A549 treated with ZK216348 at 1 μM for 4 hours (cell line): ENCODE measurements at places on chromosomes 7 and 10. TPM values are rescaled to one million over a fixed set of nuclear protein-coding genes. Genes with fewer than 3 reads are reported as not detected.

The PTPRE gene
- 2.5 to 5.5 TPM (median 4.0 TPM) in 5 replicates for total RNA-seq

The LOXL4 gene
- total RNA-seq: 1.0 to 1.5 TPM (median 1.4 TPM) in 5 replicates

The TMEM60 gene
- 20.0 to 27.4 TPM (median 25.5 TPM) in 5 replicates for total RNA-seq

The TRDMT1 gene
- total RNA-seq: 2.0 to 4.4 TPM (median 3.7 TPM) in 5 replicates

The EN2 gene
- 0.62 to 1.0 TPM (median 0.96 TPM) in 5 replicates for total RNA-seq

The PLOD3 gene
- 66.1 to 89.3 TPM (median 85.4 TPM) in 5 replicates for total RNA-seq

The CPXM2 gene
- total RNA-seq: not detected in 5 replicates

The SVIL gene
- total RNA-seq: 17.7 to 22.7 TPM (median 18.1 TPM) in 5 replicates

The SLC39A12 gene
- total RNA-seq: not detected in 5 replicates

The ANKRD30A gene
- total RNA-seq: 0.33 to 1.0 TPM (median 0.80 TPM) in 5 replicates

The NRCAM gene
- total RNA-seq: 51.1 to 138 TPM (median 95.4 TPM) in 5 replicates

The MKX gene
- not detected in 5 replicates for total RNA-seq

The OPN1SW gene
- not detected in 5 replicates for total RNA-seq

The SPDYE9 gene
- not detected in 5 replicates for total RNA-seq

The ASZ1 gene
- total RNA-seq: not detected in 5 replicates

The CALHM3 gene
- 0.27 to 0.55 TPM (median 0.32 TPM) in 5 replicates for total RNA-seq

The AQP1 gene
- total RNA-seq: 0.35 to 0.87 TPM (median 0.46 TPM) in 5 replicates

The SUGCT gene
- total RNA-seq: 0.64 to 1.7 TPM (median 1.0 TPM) in 5 replicates

The FGF8 gene
- not detected in 5 replicates for total RNA-seq

The PRPS1L1 gene
- total RNA-seq: not detected in 5 replicates

The CALML3 gene
- total RNA-seq: not detected in 5 replicates

The CLIP2 gene
- 12.7 to 21.5 TPM (median 17.1 TPM) in 5 replicates for total RNA-seq

The TMEM26 gene
- 0.05 to 0.82 TPM (median 0.22 TPM) in 4 of 5 replicates, not detected in the other for total RNA-seq

The CPED1 gene
- total RNA-seq: not detected in 5 replicates

The STYXL1 gene
- total RNA-seq: 37.3 to 50.3 TPM (median 44.8 TPM) in 5 replicates

The NKX2-3 gene
- total RNA-seq: not detected in 5 replicates

The BRAT1 gene
- 14.2 to 41.5 TPM (median 36.1 TPM) in 5 replicates for total RNA-seq

The ORAI2 gene
- total RNA-seq: 17.7 to 38.1 TPM (median 37.1 TPM) in 5 replicates

The PCGF6 gene
- 8.0 to 14.7 TPM (median 12.4 TPM) in 5 replicates for total RNA-seq

The EEPD1 gene
- 49.8 to 67.2 TPM (median 54.4 TPM) in 5 replicates for total RNA-seq

The FGFR2 gene
- 0.31 to 0.68 TPM (median 0.45 TPM) in 5 replicates for total RNA-seq

The DENND2A gene
- 0.41 to 0.80 TPM (median 0.63 TPM) in 5 replicates for total RNA-seq

The BBIP1 gene
- total RNA-seq: 31.8 to 79.4 TPM (median 37.2 TPM) in 5 replicates

The IQUB gene
- 0.06 to 0.10 TPM in 2 of 5 replicates, not detected in the others for total RNA-seq

The SLC16A9 gene
- 0.08 to 0.26 TPM (median 0.13 TPM) in 5 replicates for total RNA-seq

The IDE gene
- total RNA-seq: 19.2 to 26.3 TPM (median 24.5 TPM) in 5 replicates

The TSPAN13 gene
- 11.0 to 17.1 TPM (median 14.7 TPM) in 5 replicates for total RNA-seq

The PLCE1 gene
- total RNA-seq: 4.9 to 7.8 TPM (median 6.8 TPM) in 5 replicates

The CEP55 gene
- total RNA-seq: 51.3 to 104 TPM (median 66.1 TPM) in 5 replicates

The CYP2C19 gene
- not detected in 5 replicates for total RNA-seq

The ITPRID1 gene
- total RNA-seq: not detected in 5 replicates

The THSD7A gene
- total RNA-seq: 1.6 to 3.3 TPM (median 3.1 TPM) in 5 replicates

The ACBD7 gene
- total RNA-seq: 0.67 to 1.4 TPM (median 0.84 TPM) in 5 replicates

The SH3PXD2A gene
- 0.97 to 2.3 TPM (median 1.6 TPM) in 5 replicates for total RNA-seq

The FUOM gene
- total RNA-seq: 9.9 to 16.2 TPM (median 11.9 TPM) in 5 replicates

The FAM180A gene
- not detected in 5 replicates for total RNA-seq

The RBP4 gene
- total RNA-seq: 5.1 to 10.1 TPM (median 9.7 TPM) in 5 replicates

The SPOCK2 gene
- total RNA-seq: 0.29 to 0.82 TPM (median 0.45 TPM) in 5 replicates

The GIMAP7 gene
- not detected in 5 replicates for total RNA-seq

The NUTM2E gene
- 0.25 to 0.90 TPM (median 0.31 TPM) in 5 replicates for total RNA-seq

The CLDN4 gene
- 2.5 to 7.0 TPM (median 5.0 TPM) in 5 replicates for total RNA-seq

The POLL gene
- total RNA-seq: 12.2 to 18.8 TPM (median 16.1 TPM) in 5 replicates

The IRF5 gene
- 11.4 to 16.7 TPM (median 13.6 TPM) in 5 replicates for total RNA-seq

The CXCL12 gene
- 0.08 to 0.25 TPM (median 0.20 TPM) in 3 of 5 replicates, not detected in the others for total RNA-seq

The WDR86 gene
- total RNA-seq: 0.13 to 0.23 TPM (median 0.18 TPM) in 3 of 5 replicates, not detected in the others
